ENCODE measurements at places on chromosomes 7 and 10.

- DNase-seq, result no peak
Observed at GRCh38 chr7:68619526-68619925, 978.7 kb upstream of the AUTS2 start.

GRCh38 chr10:8275911-8276310 is 221.4 kb downstream of the GATA3 start:
- no peak for DNase-seq

DNA sequence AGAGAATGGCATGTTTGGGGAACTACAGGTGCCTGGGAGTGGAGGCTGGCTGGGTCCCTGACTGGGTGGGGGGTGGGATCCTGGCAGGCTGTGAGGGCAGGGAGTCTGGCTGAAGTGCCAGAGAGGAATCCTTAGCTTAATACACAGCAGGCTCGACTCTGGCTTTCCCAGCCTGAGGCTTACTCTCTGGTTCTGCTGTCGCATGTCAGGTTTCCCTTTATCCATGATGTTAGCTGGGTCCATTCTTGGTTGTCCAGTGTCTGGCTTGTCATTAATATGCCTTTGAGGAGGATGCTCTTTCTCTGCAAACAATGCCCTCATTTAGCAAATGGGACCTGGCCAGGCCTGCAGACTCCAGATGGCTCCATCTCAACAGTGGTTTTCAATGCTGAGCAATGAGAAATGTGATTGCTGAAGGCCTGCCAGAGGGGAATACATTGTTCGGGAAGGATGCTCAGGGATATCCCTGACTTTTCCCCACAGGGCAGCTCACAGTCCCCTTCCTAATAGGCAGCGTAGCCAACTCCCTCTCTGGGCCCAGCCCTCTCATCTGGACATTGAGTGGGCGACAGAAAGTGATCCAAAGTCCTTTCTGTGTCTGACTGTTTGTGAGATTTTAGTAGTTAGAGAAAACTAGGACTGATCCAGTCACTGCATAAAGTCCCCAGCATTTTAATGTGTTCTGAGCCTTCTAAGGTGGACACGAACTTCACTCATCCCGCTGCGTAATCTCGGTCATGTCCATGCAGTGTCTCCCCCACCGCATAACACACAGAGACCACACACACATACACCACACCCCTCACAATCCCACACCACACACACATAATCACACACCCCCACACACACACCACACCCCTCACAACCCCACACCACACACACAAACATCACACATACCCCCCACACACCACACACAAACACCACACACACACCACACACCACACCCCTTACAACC is 124.9 kb downstream of the ANLN start:
- DNase-seq, result no peak

- DNase-seq, result no peak
Observed at GRCh38 chr10:124378881-124379471, 39.7 kb downstream of the OAT start.

GRCh38 chr10:43188702-43189101 is 50.5 kb downstream of the CSGALNACT2 start:
- no peak for DNase-seq

DNA sequence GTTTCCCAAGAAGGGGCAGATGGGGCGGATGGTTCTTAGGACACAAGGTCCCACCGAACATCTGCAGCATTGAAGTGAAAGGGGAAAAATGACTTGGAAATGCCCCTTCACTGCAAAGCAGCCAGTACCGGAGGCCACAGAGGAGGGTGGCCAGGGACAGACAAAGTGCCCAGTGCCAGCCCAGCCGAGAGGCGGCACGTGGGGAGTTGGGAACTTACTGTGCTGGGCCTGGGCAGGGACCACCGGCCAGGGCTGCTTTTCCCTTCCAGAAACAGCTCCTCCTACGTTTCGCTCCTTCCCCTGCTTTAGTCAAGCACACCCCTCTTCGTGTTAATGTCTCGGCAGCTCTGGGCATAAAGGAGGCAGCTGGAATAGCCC is 129.2 kb downstream of the TNS3 start:
- no peak for DNase-seq

DNA sequence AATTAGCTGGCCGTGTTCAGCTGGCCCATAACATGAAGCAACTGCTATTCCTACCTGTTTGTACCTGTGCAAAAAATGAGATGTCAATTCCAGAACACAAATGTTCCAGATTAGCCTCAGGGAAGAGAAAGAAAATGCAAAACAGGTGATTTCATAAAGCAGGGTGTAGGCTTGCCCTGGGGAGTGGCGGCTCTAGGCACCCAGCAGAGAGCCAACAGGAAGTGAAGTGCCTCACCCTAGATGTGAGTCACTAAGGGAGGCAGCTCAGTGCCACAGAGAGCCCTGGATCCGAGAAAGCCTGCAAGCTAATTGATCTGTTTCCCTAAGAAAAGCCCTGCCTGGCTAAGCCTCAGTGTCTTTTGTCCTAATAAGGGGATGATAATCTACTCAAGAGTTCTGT is 240.0 kb downstream of the ARHGAP21 start:
- DNase-seq, result peak; percentile 14

DNA sequence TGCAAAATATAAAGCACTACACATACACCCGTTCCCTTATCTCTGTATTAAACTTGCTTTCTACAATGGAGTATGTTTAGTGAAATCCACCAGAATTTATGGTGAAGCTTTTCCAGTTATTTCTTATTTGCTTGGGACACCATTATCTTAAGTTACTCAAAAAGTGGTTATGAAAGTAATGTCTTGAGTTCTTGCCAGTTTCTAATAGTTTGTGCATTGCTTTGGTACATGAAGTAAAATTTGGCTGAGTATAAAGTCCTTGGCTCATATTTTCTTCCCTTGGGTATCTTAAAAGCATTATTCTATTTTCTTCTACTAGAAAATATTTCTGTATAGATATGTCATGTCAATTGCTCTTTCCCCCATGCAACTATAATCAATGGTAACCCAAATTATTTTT is 85.2 kb downstream of the POLR1F start:
- DNase-seq, result no peak

DNA sequence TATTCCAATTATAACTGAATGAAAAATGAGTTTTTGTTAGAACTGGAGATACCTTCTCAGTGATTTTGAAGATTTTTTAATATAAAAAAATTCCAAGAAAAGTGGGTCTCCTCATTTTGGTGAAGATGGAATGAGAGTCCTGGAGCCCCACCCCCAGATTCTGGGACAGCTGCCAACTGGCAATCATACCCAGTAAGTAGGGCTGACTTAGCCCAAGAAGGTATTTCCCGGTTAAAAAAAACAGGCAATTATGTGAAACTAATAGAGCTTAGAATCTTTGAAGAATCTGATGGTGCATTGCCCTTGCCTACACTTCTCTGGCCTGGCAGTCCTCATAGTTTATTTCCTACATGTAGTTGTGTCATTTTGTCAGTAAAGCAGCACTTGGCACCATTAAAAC is 52.8 kb upstream of the VWDE start:
- no peak for DNase-seq

- DNase-seq, result no peak
Observed at GRCh38 chr7:38020121-38020785, 99.8 kb downstream of the EPDR1 start.

GRCh38 chr7:892648-893593 is 16.6 kb downstream of the GET4 start:
- DNase-seq, result no peak

All from activated CD4-positive, alpha-beta T cell treated with anti-CD3 and anti-CD28 coated beads for 48 hours (primary cell).